Ovary (tissue), 10 donors: ENCODE measurements at places on chromosomes 3 and 15. TPM values are rescaled to one million over a fixed set of nuclear protein-coding genes. Genes with fewer than 3 reads are reported as not detected.

DNA sequence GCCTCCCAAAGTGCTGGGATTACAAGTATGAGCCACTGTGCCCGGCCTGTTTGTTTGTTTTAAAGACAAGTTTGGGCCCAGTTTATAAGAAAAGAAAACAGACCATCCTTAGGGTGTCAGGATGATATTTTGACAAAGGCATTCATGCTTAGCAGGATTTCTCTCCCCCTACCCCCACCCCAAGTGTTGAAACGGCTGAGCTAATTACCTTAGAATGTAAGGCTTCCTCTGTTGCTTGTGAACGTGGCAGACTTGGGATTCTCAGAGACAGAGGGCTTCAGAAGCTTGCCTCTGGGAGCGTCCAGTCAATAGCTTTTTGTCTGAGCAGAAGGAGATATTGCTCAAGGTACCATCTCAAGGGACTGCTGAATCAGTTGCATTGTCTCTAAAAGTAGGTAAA, 24.0 kb downstream of the FLNB start:
- no peaks in the 10 kb centered on the region for H3K27me3 ChIP-seq
- no peaks in the 10 kb centered on the region for H3K4me1 ChIP-seq
- no peaks in the 10 kb centered on the region for H3K36me3 ChIP-seq
- DNase-seq: no peak
- no peak overlapping the region for H3K4me3 ChIP-seq

DNA sequence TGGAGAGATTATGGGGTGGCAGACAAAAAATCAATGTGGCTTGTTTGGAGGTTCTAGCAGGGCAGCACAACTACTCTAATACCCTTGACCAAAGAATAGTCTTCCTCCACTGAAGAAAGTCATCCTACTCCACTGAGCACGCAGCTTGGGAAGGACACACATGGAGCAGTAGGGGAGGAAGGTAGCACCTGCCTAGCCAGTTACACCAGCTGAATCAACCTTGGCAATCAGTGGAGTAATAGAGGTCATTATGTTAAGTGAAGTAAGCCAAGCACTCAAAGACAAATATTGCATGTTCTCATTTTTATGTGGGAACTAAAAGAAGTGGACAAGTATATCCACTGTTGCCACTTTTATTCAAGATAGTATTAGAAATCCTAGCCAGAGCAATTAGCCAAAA, 555.8 kb upstream of the ALCAM start:
- H3K36me3 ChIP-seq: no peaks in the 10 kb centered on the region
- H3K4me3 ChIP-seq: no peak overlapping the region
- H3K4me1 ChIP-seq: no peaks in the 10 kb centered on the region
- no peak overlapping the region for H3K27ac ChIP-seq

DNA sequence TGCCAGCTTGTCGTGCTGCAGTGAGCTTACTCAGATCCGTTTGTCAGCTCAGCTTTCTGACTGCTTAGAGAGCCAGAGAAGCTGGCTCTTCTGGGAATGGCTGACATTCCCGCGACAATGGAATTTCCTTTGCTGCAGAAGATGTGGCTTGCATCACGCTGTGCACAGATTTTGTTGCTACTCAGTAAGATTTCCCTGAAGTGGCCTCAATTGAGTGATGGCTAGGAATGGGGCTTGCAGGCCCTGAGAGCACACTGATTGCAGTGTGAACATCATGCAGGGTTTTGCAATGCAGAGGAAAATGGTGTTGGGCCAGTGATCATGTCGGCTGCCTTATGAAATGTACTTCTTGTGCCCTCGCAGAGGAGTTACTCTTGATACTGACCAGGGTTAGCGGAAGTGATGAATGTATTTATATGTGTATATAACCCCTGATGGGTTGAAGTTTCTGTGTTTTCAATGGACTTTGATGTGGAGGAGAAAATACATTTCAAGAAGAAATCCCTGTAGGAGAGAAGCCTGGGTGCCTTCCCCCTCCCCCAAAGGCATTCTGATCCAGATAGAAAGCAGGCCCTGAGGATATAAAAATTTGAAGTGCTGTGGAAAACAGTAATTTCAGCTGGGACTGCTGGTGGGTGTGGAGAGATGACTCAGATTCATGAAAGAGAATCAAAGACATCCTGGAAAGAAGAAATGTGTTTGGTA, 102.5 kb upstream of the PDZRN3 start:
- no peaks in the 10 kb centered on the region for H3K36me3 ChIP-seq
- no peaks in the 10 kb centered on the region for H3K4me1 ChIP-seq
- H3K27ac ChIP-seq: no peak overlapping the region
- DNase-seq: no peak

- H3K4me1 ChIP-seq: peaks cover 15% of the 10 kb centered on the region
- H3K36me3 ChIP-seq: no peaks in the 10 kb centered on the region
- no peak for DNase-seq
- H3K27me3 ChIP-seq: no peaks in the 10 kb centered on the region
Measured at GRCh38 chr3:172272698-172273097, 175.6 kb downstream of the GHSR start.

DNA sequence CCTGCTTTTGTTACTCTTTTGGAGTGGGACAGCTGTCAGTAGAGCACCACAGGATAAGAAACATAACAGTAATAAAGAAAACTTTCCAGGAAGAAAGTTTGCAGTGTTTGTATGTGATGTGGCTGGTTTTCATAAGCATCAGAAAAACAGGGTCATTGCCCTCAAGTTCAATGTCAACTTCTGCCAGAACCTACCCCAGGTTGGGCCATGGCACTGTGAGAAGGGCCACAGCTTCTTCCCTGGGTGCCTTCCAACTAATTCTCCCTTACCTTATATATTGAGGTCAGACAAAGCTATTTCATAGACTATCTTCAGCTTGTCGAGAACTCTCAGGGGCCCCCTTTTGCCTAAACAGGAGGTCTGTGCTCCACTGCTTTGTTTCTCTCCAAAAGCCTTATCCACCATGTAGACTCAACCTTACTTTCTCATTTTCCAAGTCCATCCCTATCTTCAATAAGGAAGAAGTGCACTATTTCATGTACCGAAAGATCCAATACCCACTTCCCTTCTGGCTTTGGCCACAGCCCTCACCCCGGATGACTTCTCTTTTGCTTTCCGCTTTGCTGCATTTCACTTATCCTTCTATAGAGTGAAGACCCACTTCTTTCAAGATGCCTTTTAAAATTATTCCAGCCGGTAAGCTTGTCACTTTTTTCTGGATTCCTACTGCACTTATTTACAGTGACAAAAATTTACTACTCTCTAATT, 38.2 kb upstream of the PLCL2 start:
- H3K36me3 ChIP-seq: no peaks in the 10 kb centered on the region
- no peaks in the 10 kb centered on the region for H3K27me3 ChIP-seq
- DNase-seq: no peak
- H3K4me3 ChIP-seq: no peak overlapping the region
- H3K4me1 ChIP-seq: no peaks in the 10 kb centered on the region

ZNF80 gene
- polyA plus RNA-seq: 0.02 TPM

ARNT2 gene
- polyA plus RNA-seq: 15.0 TPM
